ENCODE measurements at places on chromosomes 6 and 20.

DNA sequence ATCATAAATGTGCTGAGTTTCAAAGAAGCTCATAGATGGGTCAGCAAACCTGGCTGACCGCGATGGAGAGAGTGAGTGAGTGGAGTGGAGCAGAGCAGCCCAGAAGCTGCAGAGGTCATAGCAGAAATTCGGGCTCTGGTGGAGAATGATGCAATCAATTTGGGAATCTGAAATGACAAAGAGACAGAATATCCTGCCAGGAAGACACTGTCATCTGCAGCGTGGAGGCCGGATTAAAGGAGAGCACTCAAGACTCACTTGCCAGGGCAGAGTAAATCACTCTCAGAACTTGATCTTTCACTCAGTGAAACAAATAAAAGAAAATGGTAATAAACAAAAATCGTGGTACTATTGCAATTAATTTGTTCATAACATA lies 109.6 kb upstream of the RREB1 start:
- no peak for DNase-seq

GRCh38 chr6:101226677-101227135 lies 166.8 kb upstream of the GRIK2 start:
- DNase-seq = peak; percentile 16

GRCh38 chr6:150891888-150892485 lies 26.5 kb downstream of the MTHFD1L start:
- DNase-seq = peak; percentile 50

GRCh38 chr6:13001927-13002326 lies 285.4 kb downstream of the PHACTR1 start:
- no peak for DNase-seq

DNA sequence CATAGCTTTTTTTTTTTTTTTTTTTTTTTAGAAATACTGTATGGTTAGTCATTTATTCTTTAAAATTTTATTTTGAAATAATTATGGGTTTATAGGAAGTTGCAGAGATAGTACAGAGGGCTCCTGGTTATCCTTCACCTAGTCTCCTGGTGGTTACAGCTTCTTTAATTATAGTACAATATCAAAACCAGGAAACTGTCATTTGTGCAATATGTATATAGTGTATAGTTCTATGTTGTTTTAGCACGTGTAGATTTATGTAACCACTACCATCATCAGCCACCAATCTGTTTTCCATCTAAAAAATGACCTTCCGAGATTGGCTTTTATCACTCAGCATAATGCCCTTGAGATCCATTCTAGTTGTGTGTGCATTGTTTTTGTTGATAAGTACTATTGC lies 54.7 kb downstream of the SLC22A2 start:
- DNase-seq = no peak

GRCh38 chr20:51535075-51535386 lies 7.5 kb downstream of the NFATC2 start:
- peak; percentile 51 for DNase-seq

DNA sequence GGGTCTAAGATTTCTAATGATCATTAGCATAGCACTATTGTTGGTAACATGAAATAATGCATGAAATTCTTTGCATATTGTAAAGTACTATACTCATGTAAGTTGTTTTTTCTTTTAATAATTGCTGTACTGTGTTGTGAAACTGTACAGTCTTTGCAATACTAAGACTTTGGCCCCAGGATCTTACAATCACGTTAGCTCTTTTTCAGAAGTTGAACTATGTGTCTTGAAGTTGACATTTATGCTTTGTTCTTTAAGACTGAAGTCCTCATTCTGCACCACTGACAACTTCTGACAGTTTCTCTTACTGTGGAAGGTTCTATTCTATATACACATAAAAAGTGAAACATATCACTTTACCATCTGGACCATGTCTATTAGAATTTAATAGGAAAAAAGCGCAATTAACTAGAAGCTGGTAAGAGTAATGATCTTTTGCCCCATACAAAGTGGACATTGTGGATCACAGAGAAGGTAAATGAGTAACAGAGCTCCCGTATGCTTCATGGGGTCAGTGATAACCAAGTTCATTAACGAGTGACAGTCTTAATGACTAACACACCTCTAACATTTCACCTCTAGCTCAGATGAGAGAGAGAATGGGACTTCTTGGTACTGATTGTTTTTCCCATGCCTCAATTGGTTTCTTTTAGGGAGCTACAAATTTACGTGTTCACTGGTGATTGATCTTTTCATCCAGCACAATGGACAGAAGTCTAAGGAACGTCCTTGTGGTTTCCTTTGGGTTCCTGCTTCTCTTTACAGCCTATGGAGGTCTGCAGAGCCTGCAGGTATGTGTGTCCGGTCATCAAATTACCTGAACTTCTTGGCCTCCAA lies at the start of gene UNC93A:
Gene UNC93A, plus strand, starts transcription at position 530 of the 837 bp plus-strand sequence. Its CDS starts 175 bp downstream, at position 705.
- DNase-seq = no peak

- DNase-seq = no peak
These were observed 44.7 kb downstream of the SOBP start for GRCh38 chr6:107534571-107535141.

GRCh38 chr6:68639826-68640490 lies 4.9 kb downstream of the ADGRB3 start:
- no peak for DNase-seq

DNA sequence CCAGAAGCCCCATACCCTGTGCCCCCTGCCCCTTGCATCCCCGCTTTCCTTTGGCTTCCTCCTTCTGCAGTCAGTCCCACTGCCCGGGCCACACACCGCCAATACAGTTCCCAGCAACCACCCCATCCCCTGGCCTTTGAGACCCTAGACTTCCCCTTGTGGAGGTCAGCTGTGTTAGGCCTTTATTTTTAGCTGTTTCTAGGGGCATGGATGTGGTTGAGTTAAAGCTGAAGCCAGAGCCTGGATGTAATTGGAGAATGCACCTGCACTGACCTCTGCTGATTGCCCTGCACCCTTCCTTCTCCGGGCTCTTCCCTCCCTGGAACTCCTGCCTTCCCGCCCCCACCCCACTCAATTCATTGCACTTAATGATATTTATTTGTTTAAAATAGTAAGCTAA lies 33.9 kb downstream of the LYRM2 start:
- DNase-seq = no peak

DNA sequence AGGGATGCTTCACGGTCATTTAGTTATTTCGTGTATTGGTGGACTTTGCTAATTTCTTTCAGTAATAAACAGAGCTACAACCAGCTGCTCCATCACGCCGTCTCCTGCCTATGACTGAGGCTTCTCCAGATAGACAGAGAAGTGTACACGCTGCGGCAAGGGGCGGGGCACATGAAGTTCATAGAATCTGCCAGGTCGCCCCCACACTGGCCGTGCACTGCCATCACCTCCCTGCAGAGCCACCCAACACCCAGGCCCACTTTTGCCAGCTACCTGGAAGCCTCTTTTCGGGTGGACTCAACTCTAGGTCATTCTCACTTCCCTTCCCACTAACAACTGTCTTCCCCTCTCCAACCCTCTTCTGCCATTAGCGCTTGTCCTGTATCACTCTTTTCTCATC lies 88.4 kb downstream of the SULF2 start:
- DNase-seq = no peak

GRCh38 chr6:50030777-50031562 lies 9.2 kb upstream of the DEFB110 start:
- DNase-seq = no peak

- no peak for DNase-seq
These were observed 107.7 kb upstream of the MLN start for GRCh38 chr6:33911488-33911887.

GRCh38 chr6:93423542-93423941 lies 4.2 kb upstream of the EPHA7 start:
- peak; percentile 18 for DNase-seq

DNA sequence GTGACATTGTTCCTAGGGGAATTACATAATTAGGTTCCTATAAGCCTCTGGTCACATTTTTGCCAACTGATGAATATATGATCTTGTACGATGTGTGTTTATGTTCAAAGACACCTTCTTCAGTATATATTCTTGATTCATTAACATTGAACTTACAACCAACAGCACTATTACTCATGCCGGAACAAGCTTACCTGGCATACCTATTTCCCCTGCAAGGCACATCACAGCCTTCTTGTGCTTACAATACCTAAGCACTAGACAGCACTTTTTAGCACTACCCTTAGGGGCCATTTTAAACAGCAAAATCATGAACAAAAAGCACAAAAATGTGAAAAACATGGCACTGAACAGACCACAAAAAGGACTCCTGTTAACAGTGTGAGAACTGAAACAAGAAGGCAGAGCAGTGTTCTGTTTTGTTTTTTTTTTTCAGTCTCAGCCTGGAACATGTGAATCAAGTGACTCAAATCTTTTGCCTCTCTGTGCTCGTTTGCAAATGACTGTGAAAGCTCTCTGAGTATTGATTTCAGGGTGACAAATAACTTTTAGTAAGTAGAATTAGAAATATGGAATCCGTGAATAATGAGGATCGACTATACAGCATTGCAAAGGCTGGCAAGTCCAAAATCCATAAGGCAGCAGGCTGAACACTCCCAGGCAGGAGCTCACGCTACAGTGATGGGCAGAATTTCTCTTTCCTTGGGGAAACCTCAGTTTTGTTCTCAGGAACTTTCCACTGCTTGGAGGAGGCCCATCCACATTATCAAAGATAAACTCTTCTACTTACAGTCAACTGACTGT lies 102.3 kb upstream of the TSHZ2 start:
- DNase-seq = no peak

- no peak for DNase-seq
These were observed 5.6 kb upstream of the APMAP start for GRCh38 chr20:24998121-24998520.
